NCI-H2081 (cell line): ENCODE measurements at places on chromosomes 5 and 9.
A peak's percentile ranks its signal among the peaks of the same experiment; 100 is the strongest.

DNA sequence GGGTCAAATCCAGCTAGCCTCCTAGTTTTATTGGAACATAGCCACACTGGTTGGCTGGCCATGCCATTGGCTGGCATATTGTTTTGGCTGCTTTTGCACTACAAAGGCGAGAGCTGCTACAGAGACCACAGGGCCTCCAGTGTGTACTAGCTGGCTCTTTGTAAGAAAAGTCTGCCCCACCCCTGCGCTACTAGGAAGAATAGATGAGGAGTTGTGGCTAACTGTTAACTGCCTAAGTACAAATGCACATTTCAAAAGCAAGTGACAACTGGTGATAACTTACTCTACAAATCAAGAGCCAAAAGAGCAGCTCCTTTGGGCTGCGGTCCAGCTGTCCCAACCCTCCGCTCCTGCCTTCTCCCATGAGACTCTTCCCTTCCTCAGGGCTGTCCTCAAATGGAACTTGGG, 63.9 kb downstream of the SERINC5 start:
- peak; percentile 3 for DNase-seq

- DNase-seq: no peak
These were observed 182.2 kb upstream of the ANKRD55 start for GRCh38 chr5:56415356-56415765.

DNA sequence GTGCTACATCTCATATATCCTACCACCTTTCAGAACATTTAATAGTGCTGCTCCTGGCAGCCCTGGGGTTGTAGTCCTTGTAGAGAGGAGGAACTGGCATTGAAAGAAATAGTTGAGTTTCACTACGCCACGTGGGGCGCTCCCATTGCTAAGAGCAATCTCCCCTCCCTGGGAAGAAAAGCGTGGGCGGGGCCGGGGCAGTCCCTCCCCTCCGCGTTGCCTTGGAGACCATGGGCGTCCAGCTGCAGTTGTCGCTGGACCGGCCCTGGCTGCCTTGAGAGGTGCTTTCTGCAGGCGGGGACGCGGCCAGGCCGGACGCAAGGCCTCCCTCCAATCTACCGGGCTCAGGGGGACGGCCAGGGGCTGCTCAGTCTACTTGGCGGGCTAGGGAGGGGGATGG, 368 bp upstream of the CCDC180 start:
- no peak for DNase-seq

DNA sequence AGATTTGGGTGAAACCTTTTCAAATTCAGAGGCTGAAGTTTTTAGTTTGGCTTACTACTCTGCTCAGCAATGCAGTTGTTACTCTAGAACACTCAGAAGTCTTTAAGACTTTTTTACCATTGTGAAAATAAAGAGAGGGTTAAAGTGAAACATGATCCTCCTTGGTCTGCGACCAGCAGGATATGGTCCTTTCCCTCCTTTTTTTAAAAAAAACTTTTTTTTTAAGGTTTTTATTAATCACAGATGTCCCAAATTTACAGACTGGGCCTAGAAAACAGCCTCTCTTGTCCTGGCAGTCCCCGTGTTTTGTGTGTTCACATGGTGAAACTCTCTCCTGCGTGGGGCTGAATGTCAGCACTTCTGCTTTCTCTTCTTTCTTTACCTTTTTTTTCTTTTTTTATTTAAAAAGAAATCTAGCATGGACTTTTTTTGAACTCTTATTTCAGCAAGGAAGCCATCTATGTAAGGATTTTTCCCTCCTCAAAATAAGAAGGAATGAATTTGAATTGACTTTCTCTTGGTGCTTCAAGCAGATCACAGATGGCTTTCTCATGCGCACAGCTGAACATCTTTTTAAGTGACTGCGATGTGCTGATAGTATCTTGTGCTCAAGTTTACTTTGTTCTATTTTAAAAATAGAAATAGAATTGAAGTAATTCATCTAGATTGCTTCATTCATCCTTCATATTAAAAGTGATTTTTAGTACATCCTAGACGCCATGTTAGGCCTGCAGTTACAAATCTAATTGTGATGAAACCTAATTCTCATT, 128.7 kb upstream of the OTULINL start:
- DNase-seq: no peak

DNA sequence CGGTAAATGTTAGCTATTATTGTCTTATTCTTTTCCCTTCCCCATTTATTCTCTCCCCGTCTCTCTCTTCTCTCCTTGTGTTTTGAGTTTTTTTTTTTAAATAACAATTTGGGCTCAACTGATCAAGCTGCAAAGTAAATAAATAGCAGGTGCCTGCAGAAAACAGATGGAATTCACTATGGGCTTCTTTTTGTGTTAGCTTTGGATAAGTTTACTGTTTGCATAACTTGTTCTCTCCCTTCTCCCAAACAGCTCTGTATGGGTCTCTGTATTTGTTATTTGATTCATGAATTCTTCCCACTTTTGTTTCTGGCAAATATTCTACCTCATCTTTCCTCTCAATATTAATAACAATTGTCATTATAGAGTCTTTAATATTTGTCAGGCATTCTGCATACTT, 111.8 kb upstream of the ASTN2 start:
- DNase-seq: no peak

DNA sequence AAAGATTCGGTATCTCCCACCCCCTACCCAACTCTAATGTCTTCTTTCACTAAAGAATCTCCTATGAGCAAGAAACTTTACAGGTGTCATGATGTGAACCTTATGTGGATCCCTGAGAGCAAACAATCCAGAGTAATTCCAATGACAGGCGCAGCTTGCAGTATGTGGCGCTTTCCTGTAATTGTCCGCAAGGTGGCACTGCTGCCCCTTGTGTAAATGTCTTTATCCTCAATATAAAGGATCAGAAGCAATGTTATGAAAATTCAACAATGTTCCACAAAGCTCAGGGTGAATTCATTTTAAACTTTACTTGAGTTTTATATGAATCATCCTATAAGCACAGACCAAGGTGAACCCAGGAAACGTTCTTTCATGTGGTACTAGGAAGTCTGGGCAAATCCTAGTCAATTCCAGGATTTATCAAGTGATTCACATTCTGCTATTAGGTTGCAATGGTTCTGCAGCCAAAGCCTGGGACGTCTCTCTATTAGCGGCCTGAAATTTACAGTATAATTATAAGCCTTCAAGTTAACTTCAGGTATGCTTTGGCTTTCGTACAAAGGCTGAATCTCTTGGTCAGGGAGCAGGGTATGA, 113.7 kb downstream of the TRPM6 start:
- peak; percentile 63 for DNase-seq
